HuH-7 (cell line): ENCODE measurements at places on chromosomes 7 and 10.

DNA sequence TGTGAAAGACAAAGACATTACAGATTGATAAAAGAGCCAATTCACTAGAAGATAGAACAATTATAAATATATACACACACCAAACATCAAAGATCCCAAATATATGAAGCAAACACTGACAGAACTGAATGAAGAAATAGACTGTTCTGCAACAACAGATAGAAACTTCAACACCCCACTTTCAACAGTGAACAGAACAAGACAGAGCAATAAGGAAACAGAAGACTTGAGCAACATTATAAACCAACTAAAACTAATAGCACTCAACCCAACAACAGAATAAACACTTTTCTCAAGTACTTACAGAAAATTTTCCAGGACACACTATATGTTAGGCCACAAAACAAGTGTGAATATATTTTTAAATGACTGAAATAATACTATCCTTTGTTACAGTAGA is 10.9 kb downstream of the CDCA7L start:
- DNase-seq = no peak

DNA sequence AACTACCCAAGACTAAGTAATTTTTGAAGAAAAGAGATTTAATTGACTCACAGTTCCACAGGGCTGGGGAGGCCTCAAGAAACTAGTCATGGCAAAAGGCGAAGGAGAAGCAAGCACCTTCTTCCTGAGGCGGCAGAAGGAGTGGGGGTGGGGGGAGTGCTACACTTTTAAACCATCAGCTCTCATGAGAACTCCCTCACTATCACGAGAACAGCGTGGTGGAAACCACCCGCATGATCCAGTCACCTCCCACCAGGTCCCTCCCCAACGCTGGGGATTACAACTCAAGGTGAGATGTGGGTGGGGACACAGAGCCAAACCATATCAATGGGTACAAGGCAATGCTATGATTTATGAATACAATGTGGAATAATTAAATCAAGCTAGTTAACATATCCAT is 241.9 kb downstream of the PTPRN2 start:
- DNase-seq = no peak

- no peak for DNase-seq
These were observed 70.4 kb downstream of the PYROXD2 start for GRCh38 chr10:98344589-98345038.

- no peak for DNase-seq
These were observed 158.8 kb upstream of the ADARB2 start for GRCh38 chr10:1896153-1896552.

DNA sequence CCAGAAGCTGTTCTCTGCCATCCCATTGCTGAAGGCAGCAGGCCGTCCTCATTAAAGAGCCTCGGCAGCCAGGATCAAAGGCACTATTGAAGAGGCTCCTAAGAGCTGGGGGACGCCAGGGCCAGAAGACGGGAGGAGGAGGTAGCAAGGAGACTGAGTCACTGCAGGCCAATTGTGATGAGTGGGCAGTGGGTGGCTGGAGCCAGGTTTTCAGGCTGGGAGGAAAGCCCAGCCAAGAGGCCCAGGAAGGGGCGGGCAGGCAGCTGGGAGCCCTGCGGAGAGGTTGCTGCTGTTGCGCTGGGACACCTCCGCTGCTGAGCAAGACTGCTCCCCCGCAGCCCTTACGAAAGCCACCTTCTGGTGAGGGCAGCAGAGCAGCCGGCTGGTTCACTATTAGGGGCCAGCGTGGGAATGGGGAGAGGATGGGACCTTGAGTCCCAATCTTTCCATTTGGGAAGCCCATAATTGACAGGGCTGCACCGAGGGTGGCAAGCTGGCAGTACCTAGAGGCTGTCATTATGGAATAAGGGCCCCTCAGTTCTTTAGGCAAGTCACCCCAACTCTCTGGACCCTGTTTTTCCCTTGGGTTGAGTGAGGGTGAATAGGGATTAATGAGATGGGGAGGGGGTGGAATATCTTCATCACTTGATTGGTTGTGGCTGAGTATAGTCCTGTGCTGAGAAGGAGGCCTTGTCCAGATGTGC is 48.4 kb downstream of the UNC5B start:
- DNase-seq = no peak

DNA sequence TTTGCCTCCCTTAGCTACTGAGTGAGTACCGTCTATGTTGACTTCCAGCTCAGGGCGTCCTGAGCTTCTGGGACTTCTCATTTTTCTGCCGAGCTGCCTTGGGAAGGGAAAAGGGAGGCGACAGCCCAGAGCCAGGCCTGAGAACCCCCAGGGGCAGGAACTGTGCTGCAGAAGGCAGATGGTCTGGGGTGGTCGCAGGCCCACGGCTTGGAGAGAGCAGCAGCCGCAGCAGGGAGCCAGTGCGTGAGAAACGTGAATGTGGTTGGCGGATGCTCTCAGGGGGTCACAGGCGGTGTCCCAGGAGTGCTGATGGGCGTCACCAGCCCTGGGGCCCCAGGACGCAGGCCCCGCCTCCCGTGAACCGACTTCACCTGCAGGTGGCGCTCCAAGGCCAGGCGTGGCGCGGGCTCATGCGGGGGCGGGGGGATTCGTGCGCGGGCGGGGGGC is 9.2 kb upstream of the PWWP2B start:
- peak; percentile 95 for DNase-seq

DNA sequence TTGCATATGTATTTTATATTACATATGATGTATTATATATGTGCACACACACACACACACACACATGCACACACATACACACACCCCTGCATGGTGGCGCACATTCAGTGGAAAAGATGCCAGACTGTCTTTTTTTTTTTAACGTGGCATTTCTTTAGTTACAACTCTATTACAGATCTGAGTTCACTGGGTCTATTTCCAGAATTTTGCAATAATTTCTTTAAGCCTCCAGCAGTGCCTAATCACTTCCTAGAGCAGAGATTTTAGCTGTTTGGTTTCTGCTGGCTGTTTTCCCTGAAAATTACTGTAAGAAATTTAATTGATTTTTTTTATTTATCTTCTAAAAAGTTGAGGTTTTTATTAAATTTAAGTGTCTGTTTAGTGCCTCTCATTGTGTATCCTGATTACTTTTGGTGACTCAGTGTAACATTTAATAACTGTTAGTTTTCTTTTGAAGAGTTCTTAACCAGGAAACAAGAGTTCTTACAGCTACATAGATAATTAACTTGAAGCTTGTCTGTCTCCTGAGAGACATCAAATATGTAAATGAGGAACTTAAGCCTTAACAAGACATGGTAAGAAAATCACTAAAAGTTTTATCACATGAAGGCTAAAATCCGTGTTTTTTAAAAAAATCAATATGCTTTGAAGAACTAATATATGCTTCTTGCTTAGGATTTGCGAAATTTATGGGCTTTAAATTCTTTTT is 232.0 kb downstream of the MDFIC start:
- DNase-seq = no peak

- DNase-seq = no peak
These were observed 142.5 kb downstream of the DNAJB6 start for GRCh38 chr7:157479326-157479725.

- DNase-seq = no peak
These were observed 52.0 kb downstream of the ZRANB1 start for GRCh38 chr10:124993736-124994451.

DNA sequence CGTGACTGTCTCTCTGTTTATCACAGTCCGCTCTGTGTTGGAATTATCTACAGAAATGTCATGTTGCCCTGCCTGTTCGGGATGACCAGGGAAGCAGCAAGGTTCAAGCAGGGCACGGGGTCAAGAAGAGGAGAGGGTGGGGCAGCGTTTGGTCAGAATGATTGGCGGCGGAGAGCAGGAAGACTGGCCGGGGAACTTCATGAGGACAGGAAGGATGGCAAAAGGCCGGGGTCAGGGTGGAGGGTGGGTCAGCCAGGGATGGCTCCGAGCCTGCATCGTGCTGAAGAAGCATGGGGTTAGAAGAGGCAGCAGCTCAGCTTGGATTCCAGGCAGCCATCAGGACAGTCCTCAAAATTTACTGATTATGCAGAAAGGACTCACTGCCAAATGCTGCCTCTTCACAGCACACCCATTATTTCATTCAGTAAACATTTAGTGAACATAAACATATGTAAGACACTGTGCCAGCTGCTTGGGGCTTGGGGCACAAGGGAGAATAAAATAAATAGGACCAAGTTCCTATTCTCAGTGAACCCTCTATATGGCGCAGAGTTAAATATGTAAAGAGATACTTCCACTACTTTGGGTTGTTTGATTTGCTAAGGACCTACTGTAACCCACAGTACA is 42.8 kb downstream of the WNT2 start:
- DNase-seq = no peak

DNA sequence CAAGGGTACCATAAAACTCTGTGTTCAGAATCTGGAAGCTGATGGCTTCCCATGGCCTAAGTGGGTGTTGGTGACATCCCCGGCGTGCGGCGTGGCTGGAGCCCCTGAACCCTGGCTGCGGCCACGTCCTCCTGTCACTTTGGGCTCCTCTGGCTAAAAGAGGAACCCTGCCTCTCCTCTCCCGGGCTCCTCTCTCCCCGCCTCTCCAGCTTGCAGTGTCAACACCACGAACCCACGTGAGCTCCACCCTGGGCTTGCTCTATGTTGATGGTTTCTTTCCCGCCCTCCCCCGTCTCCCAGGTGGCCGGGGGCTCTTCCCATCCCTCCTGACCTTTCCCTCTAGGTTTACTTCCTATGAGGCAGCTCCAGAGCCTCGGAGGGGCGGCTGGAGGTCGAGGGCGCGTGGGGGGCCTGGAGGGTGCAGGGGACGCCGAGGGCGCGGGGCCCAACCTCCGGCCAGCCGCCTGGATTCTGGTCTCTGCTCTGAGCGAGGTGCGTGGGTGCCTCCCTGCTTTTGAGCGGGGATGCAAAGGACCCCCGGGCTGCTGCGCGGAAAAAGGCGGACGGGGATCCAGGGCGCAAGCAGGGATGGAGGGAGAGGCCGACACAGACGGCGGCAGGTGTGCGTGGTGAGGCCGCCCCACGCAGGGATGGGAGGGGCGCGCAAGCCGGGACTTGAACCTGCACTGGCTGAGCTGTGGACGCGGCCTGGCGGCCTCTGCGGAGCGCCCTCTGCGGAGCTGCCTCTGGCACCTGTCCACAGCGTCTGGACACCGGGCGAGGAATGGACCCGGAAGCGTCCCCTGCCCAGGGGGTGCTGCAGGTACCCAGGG is 115.5 kb upstream of the DIP2C start:
- DNase-seq = no peak

GRCh38 chr7:55953707-55954475 is 2.2 kb downstream of the MRPS17 start:
- no peak for DNase-seq

- DNase-seq = no peak
These were observed 2.9 kb upstream of the FGL2 start for GRCh38 chr7:77202481-77202976.

DNA sequence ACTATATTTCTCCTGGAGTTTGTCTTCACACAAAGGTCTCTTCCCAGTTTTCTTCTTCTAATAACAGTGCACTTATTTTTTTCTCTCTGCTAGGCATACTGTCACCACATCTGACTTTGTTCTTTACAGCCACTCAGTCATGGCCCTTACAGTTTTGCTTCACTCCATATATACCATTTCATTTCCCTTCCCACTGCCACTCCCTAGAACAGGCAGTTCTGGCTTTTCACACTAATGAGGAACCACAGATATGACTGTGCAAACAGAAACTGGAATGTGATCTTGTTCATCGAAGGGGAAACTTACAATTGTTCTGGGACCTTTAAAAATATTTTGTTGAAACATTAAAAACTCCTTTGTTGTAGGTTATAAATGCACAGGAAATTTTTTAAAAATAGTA is 67.3 kb downstream of the EPDR1 start:
- DNase-seq = no peak

- DNase-seq = no peak
These were observed 280.9 kb upstream of the AKR1E2 start for GRCh38 chr10:4545062-4545461.

DNA sequence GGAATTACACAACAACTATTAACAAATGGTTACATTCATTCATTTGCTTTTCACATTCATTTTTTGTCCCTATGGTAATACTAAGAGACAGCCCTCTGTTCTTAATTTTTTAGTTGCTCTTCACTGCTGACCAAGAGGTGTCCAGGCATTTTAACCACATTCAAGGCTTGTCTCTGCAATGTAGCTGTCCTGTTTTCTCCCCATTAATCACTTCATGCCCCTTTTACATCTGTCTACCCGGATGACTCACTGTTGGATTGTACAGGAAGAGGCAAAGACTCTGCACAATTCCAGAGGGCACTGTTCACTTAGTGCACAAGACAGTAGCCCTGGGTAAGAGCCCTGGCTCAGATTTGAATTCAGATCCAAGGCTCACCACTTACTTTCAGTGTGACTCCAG is 168.5 kb downstream of the NOC3L start:
- no peak for DNase-seq

- DNase-seq = no peak
These were observed 60.5 kb downstream of the SEMA3C start for GRCh38 chr7:80858141-80858903.

DNA sequence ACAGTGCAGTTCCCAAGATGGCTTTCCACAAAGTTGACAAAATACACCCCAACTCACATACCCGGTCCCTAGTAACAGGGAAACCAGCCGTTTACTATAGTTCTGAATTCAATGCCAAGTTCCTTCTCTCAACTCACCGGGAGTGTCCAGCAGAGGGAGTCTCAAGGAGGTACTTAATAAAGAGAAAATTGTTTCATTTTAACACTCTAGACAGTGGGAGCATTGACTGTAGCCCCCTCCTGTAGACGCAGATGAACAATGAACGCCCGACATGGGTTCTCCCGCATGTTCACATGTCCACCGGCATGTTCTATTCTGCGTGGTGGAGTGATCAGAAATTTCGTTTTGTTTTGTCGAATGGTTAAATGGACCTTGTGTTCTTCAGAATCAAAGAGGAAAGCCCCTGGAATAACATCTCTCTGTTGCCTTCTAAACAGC is 1.9 kb downstream of the HIPK2 start:
- DNase-seq = peak; percentile 82

DNA sequence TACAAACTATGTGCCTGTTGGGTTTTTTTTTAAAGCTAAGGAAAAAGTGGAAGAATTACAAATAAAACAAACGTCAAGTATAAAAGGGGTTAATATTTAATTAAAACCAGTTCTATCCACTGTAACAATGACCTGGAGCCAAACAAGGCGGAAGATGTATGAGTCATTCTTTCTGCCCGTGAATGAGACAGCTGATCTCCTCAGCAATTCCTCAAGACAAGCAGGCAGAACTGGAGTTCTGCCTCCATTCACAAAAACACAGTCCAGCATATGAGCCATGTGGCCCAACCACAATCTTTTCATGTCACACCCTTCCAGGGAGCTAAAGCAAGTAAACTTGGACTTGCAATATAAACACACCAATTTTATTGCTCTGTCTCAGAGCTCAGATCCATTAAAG is 8.4 kb downstream of the ETV1 start:
- DNase-seq = no peak

DNA sequence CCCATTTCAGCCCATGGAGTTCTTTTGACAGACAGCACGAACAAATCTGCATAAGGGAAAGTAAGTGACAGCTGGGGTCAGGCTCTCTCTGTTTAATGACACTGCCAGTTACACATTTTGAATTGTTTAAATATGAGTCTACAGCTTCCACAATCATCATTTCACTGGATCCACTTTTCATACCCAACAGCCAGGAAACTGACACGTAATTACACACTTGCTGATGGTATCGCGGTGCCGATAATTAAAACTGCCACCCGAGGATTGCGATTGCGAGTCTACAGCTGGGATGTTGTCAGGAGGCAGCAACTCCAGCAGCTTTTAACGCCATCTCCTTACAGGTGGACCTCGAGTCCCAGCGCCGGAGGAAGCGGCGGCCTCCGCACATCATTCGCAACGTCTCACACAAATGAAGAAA is 230.8 kb upstream of the MGMT start:
- no peak for DNase-seq

GRCh38 chr10:79100771-79101170 is 32.0 kb downstream of the ZMIZ1 start:
- no peak for DNase-seq
